ENCODE measurements at places on chromosomes 4 and X. TPM values are rescaled to one million over a fixed set of nuclear protein-coding genes. Genes with fewer than 3 reads are reported as not detected.

The BST1 gene
- polyA plus RNA-seq, result 38.5 TPM

The PCDH18 gene
- 122 TPM for polyA plus RNA-seq

The GPR143 gene
- not detected for polyA plus RNA-seq

The SPIN2A gene
- 1.2 TPM for polyA plus RNA-seq

The BRCC3 gene
- polyA plus RNA-seq, result 11.6 TPM

The STARD8 gene
- 2.1 TPM for polyA plus RNA-seq

The ARHGEF38 gene
- not detected for polyA plus RNA-seq

DNA sequence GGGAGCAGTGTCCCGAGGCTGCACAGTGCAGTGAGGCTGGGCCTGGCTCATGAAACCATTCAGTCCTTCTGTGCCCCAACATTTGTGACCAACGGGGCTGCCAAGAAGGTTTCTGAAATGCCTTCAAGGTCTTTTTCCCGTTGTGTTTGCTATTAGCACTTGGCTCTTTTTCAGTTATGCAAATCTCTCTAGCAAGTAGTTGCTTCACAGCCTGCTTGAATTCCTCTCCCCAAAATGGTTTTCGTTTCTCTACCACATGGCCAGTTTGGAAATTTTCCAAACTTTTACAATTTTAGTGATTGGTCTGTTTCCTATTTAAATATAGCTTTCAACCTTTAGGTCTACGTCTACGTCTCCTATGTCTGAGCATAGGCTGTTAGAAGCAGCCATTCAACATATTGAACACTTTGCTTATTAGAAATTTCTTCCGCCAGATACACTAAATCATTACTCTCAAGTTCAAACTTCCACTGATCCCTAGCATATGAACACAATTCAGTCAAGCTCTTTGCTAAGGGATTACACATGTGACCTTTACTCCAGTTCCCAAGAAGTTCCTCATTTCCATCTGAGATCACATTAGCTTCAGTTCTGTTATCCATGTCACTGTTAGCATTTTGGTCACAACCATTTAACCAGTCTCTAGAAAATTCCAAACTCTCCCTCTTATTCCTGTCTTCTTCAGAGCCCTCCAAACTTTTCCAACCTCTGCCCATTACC, 901.8 kb downstream of the GLUD2 start:
- no peak for DNase-seq

GRCh38 chr4:54657551-54658251, at the start of gene KIT:
KIT (plus strand) TSS chr4:54657957; CDS start chr4:54658015, 58 bp downstream.
- DNase-seq, result no peak

DNA sequence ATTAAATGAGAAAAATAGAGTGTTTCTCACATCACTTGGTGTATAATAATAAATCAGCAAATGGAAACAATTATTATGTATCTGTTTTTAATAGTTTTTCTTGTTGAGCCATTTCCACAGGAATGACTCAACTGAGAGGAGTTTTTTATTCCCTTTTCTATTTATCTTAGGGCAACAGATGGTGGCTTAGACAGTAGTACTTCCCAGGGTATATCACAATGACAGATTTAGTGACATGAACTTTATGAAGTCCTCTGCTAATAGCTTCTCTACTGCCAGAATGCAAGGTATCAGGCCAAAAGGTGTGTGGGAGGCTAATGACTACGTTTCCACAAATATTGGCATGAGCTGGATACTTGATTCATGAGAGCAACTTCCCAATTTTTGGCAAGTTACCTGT, 126.7 kb downstream of the HTR2C start:
- DNase-seq, result no peak

- DNase-seq, result no peak
Measured at GRCh38 chr4:101762025-101762424, 28.5 kb upstream of the BANK1 start.

DNA sequence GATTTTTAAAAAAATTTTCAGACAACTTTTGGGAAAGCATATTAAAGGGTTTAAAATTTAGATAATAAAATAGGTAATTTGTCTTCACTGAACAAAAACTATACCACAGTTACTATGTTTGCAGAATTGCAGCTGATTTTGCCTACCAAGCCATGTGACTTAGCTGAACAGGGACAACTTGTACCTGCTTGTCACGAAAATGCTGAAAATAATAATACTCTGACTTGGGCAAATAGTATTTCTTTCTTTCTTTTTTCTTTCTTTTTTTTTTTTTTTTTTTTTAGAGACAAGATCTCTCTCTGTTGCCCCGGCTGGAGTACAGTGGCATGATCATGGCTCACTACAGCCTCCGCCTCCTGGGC, 225.2 kb upstream of the PPP1R2C start:
- DNase-seq, result no peak

DNA sequence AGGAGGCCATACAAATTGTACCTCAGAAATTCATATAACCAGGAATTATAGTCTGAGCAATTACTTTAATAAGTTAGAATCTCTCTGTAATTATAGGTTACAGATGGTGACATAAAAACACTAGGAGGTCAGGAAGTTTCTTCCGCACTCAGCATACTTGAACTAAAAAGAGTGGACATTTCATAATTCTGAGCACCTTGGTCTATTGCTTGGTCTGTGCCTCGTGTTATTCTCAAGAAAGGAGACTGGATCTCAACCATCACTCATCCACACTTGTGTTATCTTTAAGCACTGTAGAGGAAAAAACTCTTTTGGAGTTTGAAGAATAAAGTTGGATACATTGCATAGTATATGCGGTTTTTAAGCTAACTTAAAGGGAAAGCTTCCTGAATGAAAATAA, 91.1 kb downstream of the SYNPO2 start:
- no peak for DNase-seq

GRCh38 chrX:53256446-53257041, 24.8 kb downstream of the IQSEC2 start:
- DNase-seq, result no peak

All from BJ (cell line).